ENCODE measurements at places on chromosomes 13 and 19.
A peak's percentile ranks its signal among the peaks of the same experiment; 100 is the strongest.

GRCh38 chr19:34651747-34652146 lies 25.2 kb downstream of the SCGB2B2 start:
- no peak for DNase-seq

- DNase-seq, result no peak
Measured at GRCh38 chr13:83183439-83184149, 698.7 kb downstream of the SLITRK1 start.

GRCh38 chr19:28504139-28504538 lies 708.8 kb downstream of the UQCRFS1 start:
- DNase-seq, result no peak

- DNase-seq, result no peak
Measured at GRCh38 chr19:31303262-31303815, 45.9 kb downstream of the TSHZ3 start.

- no peak for DNase-seq
Measured at GRCh38 chr13:30128591-30128990, 178.8 kb downstream of the KATNAL1 start.

DNA sequence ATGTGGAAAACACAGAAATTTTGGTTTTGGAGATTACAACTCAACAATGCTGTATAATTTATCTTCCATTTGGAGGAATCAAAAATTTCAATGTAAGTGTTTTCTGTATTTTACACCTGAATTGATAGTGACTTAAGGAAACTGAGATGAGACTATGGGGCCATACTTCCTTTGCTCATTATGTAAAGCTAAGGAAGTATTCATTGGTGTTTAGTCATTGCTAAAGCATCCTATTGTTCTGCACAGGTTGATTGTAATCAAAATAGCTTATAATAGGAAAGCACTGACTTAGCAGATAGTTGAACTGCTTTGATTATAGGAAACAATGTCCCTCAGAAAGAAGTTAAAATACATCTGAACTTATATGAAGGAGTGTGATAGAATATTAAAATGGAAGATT lies 244.4 kb upstream of the SLITRK5 start:
- DNase-seq, result no peak

DNA sequence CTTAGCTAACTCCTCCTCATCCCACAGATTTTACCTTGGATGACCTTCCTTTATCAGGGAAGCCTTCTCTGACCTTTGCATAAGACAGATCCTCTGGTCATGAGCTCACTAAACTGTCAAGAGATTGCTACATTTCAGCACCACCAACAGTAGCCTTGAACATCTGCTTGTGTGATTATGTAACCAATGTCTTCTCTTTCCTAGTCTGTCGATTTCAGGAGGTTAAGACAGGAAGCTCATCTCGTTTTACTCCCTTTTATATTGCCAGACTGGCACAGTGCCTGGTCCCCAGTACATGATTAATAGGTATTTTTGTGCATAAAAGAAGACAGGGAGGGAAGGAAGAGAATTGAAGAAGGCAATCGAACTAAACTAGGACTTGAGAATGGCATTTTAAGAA lies 1697.7 kb downstream of the EFNB2 start:
- DNase-seq, result no peak

DNA sequence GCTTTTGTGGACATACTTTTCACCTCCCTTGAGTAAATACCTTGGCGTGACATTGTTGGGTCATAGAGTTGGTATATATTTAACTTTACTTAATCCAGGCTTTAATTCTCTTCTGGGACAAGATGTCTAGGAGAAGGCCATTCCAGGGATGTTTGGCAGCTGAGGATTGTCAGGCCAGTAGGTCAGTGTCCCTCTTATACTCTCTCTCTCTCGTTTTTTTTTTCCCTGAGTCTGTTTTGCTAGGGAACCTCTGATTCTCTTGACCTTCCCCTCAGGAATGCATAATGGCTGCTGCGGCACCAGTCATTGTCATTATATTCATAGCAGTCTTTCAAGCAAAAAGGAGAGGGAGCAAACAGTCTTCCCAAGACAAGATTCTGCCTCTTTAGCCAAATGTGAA lies 48.8 kb downstream of the BICRA start:
- no peak for DNase-seq

- no peak for DNase-seq
Measured at GRCh38 chr19:49911381-49912145, 14.9 kb upstream of the IL4I1 start.

- DNase-seq, result peak; percentile 57
Measured at GRCh38 chr19:10936661-10937084, 8.1 kb downstream of the TIMM29 start.

GRCh38 chr13:42075517-42075916 lies 27.1 kb downstream of the DGKH start:
- no peak for DNase-seq

DNA sequence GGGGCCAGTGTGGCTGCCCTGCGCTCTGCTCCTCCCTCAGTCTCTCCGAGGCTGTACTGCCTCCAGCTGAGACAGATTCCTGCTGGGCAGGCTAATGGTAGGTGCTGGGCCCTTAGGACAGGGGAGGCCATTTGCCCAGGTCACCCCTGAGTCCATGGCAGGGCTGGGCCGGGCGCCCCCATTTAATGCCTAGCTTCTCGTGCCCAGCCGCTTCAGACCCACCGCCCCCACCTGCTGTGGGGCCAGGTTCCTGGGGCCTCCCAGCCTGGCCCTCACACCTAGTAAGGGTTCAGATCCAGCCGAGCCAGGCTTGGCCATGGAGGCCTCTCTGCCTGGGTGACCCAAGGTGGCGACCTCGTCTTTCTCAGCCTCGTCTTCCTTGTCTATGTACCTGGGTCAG lies 17.8 kb downstream of the PIAS4 start:
- DNase-seq, result no peak

DNA sequence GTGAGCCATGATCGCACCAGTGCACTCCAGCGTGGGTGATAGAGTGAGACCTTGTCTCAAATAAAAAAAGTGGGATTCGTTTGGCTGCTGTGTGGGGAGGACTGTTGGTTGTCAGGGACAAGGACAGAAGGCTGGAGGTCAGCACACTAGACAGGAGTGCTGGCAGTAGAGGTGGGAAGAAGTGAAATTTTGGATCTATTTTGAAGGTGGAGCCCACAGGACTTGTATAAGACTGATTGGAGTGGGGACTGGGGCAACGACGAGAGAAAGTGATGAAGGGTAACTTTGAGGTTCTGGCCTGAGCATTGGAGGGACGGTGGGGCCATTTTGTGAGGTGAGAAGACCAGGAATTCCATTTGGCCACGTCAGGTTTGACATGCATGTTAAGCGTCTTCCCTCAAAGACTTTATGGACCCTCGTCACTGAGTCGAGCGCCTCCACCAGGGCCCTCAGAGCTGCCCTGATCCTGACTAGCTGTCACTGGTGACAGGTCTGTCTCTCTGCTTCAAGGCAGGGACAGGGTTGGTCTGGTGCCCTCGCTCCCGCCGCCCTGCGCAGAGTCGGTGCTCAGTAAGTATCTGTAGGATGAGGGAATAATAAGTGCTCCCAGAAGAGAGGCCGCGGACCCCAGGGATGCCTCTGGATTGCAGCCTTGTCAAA lies 673 bp downstream of the CTU1 start:
- no peak for DNase-seq

DNA sequence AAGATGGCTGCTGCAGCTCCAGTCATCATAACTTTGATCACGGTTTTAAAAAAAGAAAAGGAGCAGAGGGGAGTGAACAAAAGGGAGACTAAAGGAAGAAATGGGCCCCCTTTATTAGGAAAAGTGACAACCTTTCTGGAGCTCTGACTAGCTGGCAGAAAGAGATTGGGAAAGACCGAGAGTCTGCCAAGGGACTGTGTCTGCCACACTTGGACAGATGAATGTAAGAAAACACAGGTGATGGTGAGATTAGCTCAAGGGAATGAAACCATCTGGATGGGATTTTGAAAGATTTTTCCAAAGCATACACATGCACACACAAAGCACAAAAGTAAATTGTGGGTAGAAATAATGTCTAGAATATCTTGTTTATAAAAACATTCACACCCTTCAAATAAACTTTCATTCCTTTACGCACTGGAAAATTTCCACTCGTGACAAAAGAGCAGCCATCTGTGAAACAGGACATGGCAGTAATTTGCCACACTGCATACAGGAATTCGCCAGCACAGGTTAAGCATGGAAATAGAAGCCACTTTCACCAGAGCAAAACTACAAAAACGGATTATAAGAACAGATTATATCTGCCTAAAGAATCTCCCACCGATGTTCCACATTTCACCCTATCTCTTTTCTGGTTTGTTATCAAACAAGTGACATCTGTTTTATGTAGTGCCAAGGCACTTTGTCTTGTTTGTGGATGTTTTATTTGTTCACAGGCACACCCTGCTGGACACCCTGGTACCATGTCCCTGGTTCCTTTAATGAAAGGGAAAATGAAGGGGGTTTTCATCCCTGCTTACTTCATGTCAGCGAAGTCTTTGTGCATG lies 819.5 kb downstream of the DIAPH3 start:
- no peak for DNase-seq

GRCh38 chr13:31111136-31111535 lies 50.6 kb downstream of the HSPH1 start:
- no peak for DNase-seq

GRCh38 chr13:95035311-95036109 lies 265.7 kb downstream of the ABCC4 start:
- DNase-seq, result no peak

DNA sequence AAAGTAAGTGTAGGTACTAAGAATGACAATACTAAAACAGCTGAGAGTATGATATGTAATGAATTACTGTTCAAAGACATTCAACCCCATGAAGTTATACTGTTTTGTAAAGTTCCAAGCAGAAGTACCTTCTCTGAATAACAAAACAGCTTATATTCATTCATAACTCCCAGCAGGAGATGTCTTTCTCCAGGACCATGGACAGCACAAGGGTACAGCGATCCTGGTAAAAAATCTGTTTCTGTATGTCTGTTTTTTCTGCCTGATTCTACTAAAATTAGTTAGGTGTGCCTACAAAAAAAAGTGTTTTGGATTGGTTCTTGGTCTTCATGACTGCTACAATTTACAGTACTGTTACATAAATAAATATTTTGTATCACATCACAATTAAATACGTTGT lies 172.5 kb upstream of the SLITRK5 start:
- no peak for DNase-seq

- no peak for DNase-seq
Measured at GRCh38 chr13:85974608-85975366, 175.6 kb upstream of the SLITRK6 start.

- DNase-seq, result no peak
Measured at GRCh38 chr13:37416291-37417059, 182.1 kb downstream of the POSTN start.

DNA sequence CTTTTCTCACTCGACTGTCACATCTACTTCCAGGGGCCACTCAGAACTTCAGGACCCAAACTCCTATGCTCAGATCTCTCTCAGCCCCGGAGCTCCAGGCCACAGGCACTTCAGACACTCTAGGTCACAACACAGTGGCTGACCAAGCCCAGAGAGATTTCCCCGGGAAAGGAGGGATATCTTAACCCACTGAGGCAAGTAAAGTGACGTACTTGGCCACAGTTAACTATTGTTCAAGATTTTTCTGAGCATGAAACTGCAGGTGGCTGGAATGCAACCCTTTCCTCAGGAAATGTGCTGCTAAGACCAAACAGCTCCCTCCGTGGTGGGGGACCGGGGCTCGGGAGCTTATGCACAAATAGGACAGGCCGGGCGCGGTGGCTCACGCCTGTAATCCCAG lies 23.9 kb downstream of the OPA3 start:
- no peak for DNase-seq

GRCh38 chr19:19662871-19663255 lies 613 bp downstream of the ATP13A1 start:
- no peak for DNase-seq

- no peak for DNase-seq
Measured at GRCh38 chr19:3712663-3713611, 4.8 kb downstream of the TJP3 start.

DNA sequence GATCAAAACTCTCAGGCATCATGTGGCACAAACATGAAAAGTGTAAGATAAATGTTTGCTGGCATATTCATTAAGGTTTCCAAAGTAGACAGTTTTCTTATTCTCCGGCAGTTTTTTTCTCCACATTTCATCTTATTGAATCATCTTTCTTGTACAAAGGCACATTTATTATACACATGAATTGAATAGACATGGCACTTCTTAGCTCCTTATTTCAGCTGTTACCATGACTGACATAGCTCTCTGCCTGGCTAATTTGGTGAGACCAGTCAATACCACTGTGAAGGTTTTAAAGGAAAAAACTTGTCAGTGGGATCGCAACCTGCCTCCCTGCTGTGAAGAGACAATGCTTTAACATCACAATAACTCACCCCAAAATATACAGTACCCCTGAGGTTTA lies 285.0 kb upstream of the PCDH20 start:
- no peak for DNase-seq

- DNase-seq, result no peak
Measured at GRCh38 chr19:35901854-35902661, at the start of gene HCST. HCST (plus strand) TSS chr19:35902529; CDS start chr19:35902594, 65 bp downstream.

DNA sequence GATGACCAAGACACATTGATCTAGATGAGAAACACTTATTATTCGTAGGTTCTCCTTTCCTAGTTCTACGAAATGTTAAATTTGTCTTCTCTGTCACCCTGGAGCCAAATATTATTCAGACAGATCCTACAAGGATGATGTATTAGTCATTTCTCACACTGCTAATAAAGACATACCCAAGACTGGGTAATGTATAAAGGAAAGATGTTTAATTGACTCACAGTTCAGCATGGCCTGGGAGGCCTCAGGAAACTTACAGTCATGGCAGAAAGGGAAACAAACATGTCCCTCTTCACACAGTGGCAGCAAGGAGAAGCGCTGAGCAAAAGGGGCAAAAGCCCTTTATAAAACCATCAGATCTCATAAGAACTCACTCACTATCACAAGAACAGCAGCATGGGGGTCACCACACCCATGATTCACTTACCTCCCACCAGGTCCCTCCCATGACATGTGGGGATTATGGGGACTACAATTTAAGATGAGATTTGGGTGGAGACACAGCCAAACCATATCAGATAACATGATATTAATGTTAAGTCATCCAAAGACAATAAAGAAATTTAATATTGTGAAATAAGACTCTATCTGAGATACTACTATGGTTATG lies 1248.8 kb upstream of the SLC10A2 start:
- DNase-seq, result no peak

GRCh38 chr19:1540365-1540925 lies 16.6 kb downstream of the PLK5 start:
- no peak for DNase-seq

- no peak for DNase-seq
Measured at GRCh38 chr13:108932196-108932595, 302.8 kb downstream of the MYO16 start.

- no peak for DNase-seq
Measured at GRCh38 chr19:2488942-2489731, 13.2 kb downstream of the GADD45B start.

Measured in Panc1 (cell line).